KBM-7 (cell line): ENCODE measurements at places on chromosomes 2 and 18.

DNA sequence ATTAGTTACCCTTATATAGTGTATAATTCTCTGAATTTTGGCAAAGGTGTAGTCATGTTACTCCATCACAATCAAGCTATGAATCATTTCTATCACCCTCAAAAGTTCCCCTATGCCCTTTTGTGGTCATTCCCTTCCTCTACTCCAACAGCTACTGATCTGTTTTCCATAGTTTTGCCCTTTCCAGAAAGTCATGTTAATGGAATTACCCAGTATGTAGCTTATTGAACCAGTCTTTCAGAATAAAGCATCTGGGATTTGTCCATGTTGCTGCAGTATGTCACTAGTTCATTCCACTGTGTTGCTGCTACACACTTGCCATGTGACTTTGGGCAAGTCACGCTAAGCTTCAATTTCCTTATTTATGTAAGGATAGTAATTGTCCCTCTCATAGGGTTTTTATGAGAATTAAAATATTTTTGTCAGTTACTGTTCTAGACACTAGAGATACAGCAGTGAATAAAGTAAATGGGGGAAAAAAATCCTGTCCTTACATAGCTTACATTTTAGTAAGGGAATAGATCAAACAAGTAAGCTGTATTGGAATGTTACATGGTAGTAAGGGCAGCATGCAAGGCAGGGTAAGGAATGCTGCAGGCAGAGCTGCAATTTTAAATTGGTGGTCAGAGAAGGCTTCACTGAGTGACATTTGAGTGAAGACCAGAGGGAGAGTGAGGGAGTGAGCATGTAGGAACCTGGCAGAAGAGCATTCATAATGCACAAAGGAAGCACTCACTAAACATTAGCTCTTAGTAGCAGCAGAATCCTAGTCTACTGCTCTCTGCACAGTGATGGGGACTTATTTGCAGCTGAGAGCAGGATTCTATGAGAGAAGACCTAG is 80.3 kb upstream of the TSPYL6 start:
- DNase-seq: no peak

GRCh38 chr2:98472132-98472650 is 27.5 kb downstream of the INPP4A start:
- no peak for DNase-seq

GRCh38 chr2:127078666-127079270 is 28.2 kb downstream of the BIN1 start:
- no peak for DNase-seq

DNA sequence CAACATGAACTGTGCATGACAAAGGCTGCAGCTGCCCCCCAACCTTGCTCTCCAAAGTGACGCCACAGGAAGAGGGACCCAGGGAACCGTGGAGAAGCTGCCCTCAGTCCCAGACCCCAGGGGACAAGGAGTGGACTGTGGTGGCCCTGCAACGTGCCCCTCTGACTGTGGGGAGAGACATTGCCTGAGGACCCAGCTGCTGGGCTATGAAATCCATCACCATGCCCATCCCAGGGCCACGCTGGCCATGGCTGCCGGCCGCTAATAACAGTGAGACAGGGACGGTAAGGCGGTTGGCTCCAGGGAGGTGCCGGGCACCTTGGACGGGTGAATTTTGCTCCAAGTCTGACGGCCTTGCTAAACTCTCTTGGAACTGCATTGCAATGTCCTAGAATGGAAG is 211.3 kb upstream of the HDAC4 start:
- DNase-seq: no peak

- no peak for DNase-seq
These were observed 31.3 kb downstream of the CNGA3 start for GRCh38 chr2:98377544-98377943.

GRCh38 chr2:86372641-86373502 is 35.4 kb upstream of the REEP1 start:
- DNase-seq: peak; percentile 60

DNA sequence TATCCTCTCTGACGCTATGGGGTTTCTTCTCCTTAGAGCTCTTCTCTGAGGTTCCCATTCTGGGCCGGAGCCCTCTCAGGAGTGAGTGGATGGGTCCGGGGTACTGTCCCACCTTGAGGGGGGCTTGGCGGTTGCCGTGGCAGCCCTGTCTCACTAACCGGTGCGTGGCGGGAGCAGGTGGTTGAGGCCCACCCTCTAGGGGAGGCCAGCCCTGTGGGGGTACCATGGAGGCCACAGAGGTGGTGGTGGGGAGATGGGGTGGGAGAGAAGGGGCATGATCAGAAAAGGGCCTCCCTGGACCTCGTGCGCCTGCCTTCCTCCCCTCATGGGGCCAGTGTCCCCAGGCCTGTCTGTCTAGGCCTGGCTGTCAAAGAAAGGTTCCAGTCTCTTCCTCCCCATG is 22.3 kb downstream of the IGFBP5 start:
- DNase-seq: no peak

- no peak for DNase-seq
These were observed 126.6 kb upstream of the NRP2 start for GRCh38 chr2:205555566-205556230.

GRCh38 chr2:71669058-71669456 is 215.7 kb downstream of the DYSF start:
- DNase-seq: no peak

DNA sequence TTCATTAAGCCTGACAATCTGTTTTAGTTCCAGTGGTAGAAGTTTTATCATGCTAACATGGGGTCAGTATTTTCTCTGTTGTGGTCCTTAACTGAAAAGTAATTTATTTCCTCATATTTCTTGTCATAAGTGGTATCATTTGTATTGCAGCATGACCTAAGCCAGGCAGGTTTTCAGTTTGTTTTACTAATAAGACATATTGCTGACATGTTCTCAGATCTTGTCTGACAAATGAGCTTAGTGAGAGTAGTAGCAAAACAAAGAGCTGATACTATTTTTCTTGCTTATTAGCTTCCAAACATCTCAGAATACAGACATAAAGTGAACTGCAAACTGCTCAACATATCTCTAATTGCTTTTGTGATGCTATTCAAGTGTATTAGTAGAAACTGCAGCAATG is 293.6 kb downstream of the DSEL start:
- DNase-seq: no peak

GRCh38 chr2:16155766-16156165 is 215.4 kb downstream of the MYCN start:
- no peak for DNase-seq

GRCh38 chr18:22307528-22307927 is 110.2 kb downstream of the CTAGE1 start:
- peak; percentile 43 for DNase-seq

DNA sequence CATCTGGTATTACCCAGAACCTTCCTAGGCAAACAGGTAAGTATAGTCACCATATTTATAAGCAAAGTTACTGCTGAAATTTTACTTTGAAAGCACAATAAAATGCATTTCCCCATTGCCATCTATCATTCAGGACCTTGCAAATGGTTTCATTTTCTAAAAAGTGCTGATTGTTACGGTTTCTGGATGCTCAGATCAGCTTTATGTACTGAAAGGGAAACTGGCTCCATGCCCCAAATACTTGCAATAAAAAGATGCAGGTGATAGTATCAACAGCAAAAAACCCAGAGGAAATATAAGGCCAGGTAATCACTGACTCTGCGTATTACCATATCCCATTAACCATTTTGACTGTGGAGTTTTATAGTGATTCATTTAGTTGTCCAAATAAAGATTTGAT is 1150.7 kb upstream of the CRIM1 start:
- no peak for DNase-seq

- DNase-seq: peak; percentile 5
These were observed 714 bp downstream of the ASXL3 start for GRCh38 chr18:33578518-33579348.

- DNase-seq: no peak
These were observed 1.6 kb downstream of the EHD3 start for GRCh38 chr2:31235504-31235902.

DNA sequence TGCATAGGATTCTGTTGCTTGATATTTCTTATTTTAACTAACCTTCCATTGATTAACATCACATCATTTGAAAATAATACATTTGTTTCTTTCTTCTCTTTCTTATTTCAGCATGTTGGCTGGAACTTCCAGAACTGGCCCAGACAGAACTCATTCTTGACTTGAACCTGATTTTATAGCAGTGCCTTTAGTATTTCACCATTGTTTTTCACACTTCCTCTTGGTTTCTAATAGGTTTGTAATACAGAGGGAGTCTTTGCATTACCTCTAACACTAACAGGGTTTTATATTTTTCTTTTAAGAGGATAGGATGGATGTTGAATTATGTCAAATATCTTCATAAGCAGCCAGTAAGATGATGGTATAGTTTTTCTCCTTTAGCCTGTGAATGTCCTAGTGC is 39.2 kb downstream of the SEMA4F start:
- no peak for DNase-seq

GRCh38 chr2:219056896-219057708 is 3.6 kb downstream of the IHH start:
- no peak for DNase-seq

DNA sequence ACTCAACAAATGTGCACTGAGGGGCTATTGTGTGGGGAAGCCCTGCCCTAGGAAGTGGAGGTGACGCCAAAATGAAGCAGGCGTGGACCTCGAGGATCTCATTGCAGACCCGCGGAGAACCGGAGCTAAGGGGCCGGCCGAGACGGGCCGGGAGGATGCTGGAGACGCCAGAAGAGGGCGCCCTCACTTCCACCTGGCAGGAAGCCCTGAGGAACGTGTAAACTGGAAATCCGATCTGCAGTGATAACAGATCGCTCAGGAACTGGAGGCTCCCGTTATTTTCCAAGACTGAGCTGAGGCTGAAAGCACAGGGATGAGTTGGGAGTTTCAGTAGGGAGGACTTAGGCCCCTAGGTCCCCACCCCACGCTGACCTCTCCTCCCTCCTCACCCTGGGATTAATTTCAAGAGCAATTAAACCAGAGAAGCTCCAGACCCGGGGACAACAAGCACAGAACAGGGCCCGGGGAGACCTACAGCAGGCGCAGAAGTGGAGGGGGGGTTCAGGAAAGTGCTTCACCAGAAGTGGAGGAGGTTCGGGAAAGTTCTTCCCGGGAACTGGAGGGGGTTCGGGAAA is 7.7 kb upstream of the COL6A3 start:
- peak; percentile 77 for DNase-seq

GRCh38 chr2:6827566-6828298 is 38.0 kb downstream of the CMPK2 start:
- no peak for DNase-seq

DNA sequence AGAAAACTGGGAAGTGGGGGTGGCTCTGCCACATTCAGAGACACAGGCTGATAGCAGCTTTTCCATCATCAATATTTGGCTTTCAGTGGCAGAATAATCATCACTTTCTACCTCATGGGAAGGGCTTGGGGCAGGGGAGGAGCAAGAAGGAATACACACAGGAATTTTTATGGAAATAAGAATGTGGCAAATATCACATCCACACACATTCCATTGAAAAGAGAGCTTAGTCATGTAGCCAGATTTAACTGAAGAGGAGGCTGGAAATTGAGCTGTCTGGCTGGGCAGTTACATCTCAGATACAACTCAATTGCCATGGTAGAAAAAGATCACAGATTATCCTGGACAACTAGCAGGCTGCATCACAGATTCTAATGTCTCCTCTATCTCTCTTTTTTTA is 1474.0 kb upstream of the ACVR2A start:
- DNase-seq: no peak

- peak; percentile 74 for DNase-seq
These were observed 322.5 kb downstream of the ARHGAP15 start for GRCh38 chr2:143451642-143452281.

GRCh38 chr2:119212139-119212800 is 11.4 kb upstream of the STEAP3 start:
- no peak for DNase-seq

GRCh38 chr2:241020201-241020600 is 21.8 kb downstream of the SNED1 start:
- DNase-seq: no peak

DNA sequence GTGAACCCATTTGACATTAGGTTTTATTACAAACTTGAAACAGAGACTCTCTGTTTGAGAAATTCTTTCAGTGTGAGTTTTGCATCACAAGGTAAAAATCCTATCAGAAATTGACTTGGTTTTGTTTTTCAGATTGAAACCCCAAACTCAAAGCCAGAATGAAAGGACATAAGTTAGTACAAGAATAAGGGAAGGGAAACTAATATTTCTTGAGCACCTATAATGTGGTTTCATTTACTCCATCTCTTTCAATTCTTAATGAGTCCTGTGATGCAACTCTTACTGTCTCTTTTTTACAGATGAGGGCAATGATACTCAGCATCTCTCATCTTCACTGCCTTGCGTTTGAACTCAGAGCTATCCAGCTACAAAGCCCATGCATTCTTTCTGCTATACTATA is 210.0 kb upstream of the SIX3 start:
- no peak for DNase-seq

DNA sequence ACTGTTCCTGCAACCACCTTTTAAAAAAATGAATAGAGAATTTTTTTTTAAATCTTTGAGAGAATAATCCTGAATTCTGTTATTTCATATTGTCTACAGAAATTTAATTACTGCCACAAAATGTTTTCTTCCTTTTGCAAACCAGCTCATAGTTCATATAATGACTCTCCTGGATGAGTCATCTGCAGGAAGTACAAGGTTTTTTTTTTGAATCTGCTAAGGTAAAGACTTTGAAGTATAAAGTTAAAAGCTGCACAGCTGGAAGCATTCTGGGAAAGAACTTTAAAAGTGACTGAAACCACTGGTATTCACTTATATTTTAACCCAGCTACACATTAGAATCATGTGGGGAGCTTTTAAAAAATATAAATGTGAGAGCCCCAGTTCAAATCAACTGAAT is 25.4 kb downstream of the SESTD1 start:
- DNase-seq: no peak

DNA sequence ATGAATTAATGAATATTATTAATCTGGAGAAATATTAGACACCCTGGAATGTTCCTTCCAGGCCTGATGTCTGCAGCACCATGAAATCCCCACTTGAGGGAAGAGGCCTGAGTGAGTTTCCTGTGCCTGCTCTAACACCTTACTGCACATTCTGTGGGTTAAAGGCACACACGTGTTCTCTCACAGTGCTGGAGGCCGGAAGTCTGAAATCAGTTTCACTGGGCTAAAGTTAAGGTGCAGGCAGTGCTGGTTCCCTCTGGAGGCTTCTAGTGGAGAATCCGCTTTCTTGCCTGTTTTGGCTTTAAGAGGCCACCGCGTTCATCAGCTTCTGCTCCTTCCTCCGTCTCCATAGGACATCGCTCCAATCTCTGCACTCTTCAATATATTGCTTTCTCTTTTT is 48.7 kb downstream of the ACKR3 start:
- DNase-seq: no peak

DNA sequence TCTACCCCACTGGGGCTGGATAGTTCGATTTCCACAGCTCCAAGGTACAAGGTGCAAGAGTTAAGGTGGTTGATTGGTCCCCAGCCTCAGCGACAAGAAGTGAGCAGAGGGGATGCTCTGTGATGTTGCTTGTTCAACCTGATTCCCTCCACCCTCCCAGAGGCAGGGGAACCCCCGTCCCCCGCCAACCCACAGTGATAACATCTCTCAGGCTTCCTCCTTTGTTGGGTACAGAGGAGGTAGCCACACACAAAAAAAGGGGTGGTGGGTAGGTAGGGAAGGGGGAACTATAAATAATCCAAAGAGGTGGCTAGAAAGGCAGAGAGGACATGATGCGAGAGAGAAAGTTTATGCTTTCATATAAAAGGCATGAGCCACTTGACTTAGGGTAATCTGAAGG is 192.9 kb upstream of the POU3F3 start:
- no peak for DNase-seq

- DNase-seq: no peak
These were observed 484.1 kb upstream of the VRK2 start for GRCh38 chr2:57562495-57562894.
